ENCODE measurements at places on chromosomes 5 and 9.

- DNase-seq: no peak
These were observed 90.1 kb upstream of the SPOCK1 start for GRCh38 chr5:137589185-137589584.

DNA sequence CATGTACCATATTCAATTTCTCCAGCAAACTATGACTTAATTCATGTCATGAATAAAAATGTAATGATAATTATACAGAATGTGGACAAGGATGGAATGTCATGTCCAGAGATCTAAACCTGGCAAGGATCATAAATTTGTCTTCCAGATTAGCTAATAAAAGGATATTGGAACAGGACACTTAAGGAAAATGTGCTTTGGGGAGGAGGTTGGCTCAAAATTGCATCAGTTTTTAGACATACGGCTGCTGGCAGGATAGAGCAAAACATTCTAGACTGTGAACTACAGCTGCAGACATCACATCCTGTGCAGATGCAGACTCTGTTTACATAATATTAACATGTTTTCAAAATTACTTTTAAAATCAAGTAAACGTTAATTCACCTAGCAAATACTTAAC is 248.4 kb downstream of the TLR4 start:
- no peak for DNase-seq

DNA sequence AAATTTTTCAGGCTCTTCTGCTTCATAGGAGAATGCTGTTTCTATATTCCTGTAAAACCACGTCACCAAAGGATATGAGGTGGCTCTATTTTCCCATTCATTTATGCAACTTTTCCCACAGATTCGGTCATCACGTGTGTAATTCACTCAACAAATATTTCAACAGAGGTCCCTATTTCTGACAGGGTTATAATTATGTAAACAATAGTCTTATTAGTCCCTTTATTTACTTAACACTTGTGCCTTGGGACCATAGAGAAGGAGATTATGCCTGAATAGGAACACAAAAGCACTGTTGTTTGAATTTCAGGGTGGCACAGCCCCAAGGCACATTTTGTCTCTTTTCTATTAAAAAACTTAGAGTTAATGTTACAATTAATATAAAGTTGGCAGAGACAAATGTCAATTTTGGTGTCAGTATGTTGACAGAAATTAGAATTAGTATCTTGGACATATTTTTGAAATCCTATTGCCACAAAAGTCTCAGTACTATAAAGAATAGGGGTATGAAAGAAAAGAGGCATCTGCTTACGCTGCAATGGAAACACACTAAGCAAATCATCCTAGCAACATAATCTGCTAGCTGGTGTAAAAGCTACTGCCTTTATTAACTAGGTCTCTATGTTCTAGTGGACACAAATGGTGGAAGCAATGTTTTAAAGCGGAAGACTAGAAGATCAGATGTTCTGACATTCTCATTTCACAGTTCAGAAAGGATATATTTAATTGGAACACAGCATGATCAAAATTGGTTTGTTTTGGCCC is 229.1 kb upstream of the TBCA start:
- no peak for DNase-seq

- DNase-seq: no peak
These were observed 151.8 kb downstream of the ENTREP1 start for GRCh38 chr9:69476797-69477196.

- DNase-seq: no peak
These were observed 52.8 kb downstream of the IRF1 start for GRCh38 chr5:132437604-132438266.

- no peak for DNase-seq
These were observed 80.1 kb downstream of the MACROH2A1 start for GRCh38 chr5:135318924-135319323.

DNA sequence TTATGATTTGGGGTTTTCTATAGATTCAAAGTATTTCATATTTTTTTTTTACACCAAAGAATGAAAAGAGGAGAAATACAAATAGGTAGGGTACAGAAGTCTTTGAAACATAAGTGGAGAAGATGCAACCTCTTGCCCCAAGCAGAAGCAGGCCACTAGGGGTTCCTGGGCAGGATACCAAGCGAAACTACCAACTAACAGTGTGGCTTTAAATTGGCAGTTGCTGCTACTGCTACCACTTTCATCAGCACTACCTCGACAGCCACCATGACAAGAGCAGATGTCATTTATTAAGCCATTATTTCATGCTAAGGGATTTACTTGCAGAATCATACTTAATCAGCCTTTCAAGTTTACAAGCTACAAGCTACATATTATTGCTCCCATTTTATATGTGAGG is 288.1 kb downstream of the NR3C1 start:
- DNase-seq: no peak

DNA sequence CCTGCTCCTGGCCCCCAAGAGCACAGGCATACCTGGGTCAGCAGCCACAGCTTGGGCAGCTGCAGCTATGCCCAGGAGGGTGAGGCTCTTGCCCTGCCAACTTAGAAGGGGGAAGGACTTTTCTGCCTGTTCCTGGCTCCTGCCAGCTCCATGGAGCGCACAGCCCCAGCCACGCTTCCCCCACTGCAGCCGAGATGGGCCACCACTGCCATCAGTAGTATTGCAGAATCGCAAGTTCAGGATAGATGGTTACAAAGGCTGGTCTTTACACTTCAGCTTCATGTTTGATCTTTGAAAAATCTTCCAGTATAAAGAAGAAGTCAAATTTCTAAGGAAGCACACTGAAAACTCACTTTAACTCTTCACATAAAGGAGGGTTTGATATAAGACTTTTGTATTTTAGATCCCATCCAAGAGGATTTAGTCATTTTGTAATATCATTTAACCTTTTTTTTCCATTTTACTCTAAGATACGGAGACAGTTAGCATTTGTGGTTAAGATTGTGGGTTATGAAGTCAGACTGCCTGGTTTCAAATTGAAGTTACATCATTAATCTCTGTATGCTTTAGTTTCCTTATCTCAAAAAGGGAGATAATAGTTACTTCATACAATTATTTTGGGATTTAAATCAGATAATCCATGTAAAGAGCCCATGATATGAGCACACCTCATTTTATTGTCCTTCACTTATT is 81.8 kb downstream of the NLN start:
- DNase-seq: no peak

DNA sequence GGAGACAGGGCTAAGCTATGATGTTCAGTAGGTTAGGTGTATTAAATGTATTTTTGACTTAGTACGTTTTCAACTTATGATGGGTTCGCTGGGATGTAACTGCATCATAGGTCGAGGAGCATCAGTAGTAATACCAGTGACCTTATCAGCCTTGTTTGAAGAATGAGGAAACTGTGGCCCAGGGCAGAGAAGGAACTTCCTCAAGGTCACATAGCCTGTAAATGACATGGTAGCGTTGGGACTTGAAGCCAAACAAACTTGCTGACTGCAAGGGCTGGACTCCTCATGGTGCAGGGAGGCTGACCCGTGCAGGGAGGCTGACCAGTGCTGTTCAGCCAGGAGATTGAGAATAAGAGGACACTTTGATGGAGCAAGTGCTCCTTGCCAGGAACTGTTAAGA is 21.3 kb upstream of the PTPN3 start:
- no peak for DNase-seq

GRCh38 chr5:35877655-35878054 is 21.0 kb downstream of the IL7R start:
- no peak for DNase-seq

DNA sequence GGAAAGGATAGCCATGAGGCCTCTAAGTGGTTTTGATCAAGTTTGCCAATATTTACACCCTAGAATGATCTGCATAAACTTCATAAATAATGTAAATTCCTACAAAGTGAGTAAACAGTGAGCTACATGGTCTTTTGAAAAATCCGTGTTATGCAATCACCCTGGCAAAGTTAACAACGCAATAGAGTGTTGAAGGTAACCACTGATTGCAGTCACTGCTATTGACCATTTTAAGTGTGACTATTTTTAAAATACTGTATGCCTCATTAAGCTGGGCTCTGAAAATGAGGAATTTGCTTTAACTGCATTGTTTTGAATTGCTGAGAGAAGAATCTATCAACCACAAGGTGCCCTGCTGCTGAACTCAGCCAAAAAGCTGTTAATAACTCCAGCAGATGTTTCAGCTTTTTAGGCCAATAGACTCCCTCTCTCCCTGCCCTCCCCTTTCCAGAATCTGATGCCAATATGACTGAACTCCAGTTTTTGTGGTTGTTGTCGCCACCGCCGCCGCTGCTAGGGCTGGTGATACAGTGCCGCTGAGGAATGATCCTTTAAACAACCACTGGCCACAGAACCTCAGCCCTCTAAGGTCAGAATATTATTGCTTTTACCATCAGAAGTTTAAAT is 35.3 kb upstream of the SMARCA2 start:
- DNase-seq: no peak

- no peak for DNase-seq
These were observed 9.5 kb upstream of the ADGRD2 start for GRCh38 chr9:124440786-124441185.

DNA sequence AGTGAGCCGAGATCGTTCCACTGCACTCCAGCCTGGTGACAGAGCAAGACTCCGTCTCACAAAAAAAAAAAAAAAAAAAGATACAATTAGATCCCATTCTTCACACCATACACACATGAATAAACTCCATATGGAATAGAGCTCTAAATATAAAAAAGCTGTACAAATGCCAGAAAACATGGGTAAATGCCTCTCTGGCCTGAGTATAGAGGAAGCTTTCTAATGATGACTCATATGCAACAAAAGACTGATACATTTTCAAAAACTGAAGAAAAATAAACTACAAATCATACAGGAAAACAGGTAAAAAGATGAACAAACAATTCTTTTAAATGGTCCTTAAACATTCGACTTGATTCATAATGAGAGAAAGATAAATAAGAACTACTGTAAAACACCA is 8.6 kb downstream of the ZFP62 start:
- DNase-seq: no peak

DNA sequence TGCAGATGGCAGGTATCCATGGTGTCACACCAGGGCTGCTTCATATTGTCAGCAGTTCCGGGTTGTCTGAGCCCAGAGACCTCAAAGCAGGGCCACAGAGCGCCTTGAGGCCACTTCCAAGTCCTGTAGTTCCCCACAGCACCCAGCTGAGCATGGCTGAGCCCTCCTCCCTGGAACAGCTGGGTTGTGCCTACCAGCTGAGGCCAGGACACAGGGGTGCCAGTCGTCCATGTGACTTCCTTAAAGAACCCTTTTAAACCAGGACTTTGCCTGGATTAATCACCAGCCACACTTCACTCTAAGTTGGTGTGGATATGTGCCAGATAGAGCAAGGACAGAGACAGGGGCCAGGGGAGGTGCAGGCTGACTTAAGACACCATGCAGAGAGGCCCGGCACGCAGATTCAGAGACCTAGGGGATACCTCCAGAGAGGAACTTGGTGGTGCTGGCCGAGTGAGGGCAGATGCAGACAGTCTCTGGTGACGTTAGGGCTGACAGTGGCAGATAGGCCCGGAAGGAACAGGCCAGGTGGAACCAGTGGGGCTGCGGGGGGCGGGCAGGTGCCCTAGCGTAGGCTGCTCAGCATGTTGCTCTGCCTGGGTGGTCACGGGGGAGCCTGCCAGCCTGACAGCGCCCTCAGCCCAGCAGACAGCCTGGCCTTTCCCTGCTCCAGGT is 142.7 kb downstream of the CACNA1B start:
- DNase-seq: no peak

GRCh38 chr5:173565491-173566072 is 50.9 kb downstream of the BOD1 start:
- DNase-seq: no peak

DNA sequence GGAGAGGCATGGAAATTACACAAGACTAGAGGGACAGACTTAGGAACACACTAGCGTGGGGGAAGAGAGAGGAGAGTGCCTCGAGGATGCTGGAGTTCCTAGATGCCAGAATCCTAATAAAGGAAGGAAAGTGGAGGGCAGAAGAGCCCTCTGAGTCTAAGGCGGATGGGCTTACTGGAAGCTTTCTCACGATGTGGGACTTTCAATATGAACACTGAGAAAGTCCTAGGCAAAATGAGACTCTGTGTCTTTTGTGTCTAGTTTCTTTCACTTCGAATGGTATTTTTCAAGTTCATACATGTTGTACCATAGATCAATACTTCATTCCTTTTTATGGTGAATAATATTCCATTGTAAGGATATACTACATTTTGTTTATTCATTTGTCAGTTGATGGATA is 239.4 kb downstream of the NSG2 start:
- DNase-seq: no peak

- no peak for DNase-seq
These were observed 177.2 kb downstream of the TSSK1B start for GRCh38 chr5:113257545-113257944.
